Hematopoietic multipotent progenitor cell treated with erythropoietin and hydrocortisone succinate and interleukin-3 and kit ligand, for 15 days (in vitro differentiated cells): ENCODE measurements at places on chromosomes 12 and 14.

DNA sequence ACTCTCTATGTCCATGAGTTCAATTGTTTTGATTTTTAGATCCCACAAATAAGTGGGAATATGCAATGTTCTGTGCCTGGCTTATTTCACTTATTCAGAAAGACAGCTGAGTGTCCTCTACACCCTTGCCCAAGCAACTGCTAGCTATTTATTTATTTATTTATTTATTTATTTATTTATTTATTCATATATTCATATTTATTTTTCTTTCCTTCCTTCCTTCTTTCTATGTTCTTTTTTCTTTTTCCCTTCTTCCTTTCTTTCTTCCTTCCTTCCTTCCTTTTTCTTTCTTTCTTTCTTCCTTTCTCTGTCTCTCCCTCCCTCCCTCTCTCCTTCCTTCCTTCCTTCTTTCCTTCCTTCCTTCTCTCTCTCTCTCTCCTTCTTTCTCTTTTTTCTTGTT lies 563.4 kb downstream of the BCL11B start:
- DNase-seq, result no peak

DNA sequence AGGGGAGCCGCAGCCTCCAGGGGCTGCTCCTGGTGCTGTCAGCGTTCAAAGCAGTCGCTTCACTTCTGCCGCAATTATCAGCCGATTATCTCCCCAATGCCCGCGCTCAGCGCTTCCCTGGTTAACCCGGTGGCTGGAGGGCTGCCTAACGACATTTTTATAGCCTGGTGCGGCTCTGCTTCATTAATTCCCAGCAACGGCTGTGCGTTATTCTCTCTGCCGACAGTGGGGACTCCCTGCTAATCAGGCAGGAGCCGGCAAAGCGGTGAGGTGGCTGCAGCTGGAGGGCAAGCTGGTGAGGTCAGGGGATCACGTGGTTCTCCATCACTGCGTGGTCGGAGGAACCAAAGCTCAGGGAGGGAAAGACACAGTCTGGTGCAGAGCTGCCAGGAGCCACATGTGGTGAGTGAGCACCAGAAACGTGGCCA lies 62.9 kb downstream of the GLRX5 start:
- DNase-seq, result no peak

DNA sequence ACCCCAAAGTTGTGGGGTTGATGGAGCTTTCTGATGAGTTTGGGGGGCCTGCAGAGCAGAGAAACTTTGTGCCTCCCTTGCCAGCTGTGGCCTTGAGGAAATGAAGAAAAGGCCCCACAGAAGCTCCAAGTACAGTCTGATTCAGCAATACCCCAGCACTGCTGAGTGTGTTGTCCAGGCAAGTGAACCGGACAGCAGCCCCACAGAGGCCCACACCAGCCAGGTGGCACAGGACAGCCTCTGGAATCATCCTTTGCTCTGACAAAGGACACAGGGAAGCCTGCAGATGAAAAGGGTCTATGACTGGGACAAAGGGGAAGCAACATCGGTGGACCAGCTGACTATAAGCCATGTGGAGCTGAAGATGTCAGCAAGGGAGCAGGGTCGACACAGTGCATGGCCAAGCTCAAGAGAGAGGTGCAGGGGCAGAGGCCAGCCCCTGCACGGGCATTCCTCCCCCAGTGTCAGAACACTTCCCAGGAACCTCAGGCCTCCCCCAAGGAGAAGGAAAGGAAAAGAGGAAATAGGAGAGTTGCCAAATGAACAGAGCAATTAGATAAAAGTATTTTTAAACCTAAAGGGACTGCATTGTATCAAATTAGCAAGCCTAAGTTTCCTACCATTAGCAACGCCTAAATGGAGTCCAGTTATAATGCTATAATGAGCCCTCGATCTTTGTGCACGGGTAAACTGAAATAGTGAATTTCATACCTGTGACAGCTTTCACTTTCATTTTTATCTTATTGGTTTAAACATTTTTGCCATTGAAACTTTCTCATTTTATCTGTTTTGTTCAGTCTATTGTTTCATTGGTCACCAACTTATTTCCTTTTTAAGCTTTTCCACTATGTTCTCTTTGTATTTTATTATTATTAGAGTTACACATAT lies 46.3 kb upstream of the PTGDR start:
- DNase-seq, result no peak

- DNase-seq, result no peak
Measured at GRCh38 chr14:64444984-64445845, 20.1 kb upstream of the AKAP5 start.

- DNase-seq, result no peak
Measured at GRCh38 chr14:87632796-87633195, 360.2 kb downstream of the GALC start.

- no peak for DNase-seq
Measured at GRCh38 chr12:109513977-109514376, 36.5 kb downstream of the UBE3B start.
